ENCODE measurements at places on chromosomes 1 and 21. TPM values are rescaled to one million over a fixed set of nuclear protein-coding genes. Genes with fewer than 3 reads are reported as not detected.

GRCh38 chr1:43932786-43933385 lies 715 bp upstream of the ARTN start:
- DNase-seq = no peak

- DNase-seq = no peak
These were observed 108.8 kb downstream of the DISC1 start for GRCh38 chr1:231735411-231735810.

- DNase-seq = no peak
These were observed 100.9 kb upstream of the HMGB4 start for GRCh38 chr1:33762962-33763361.

GRCh38 chr1:227883073-227883520 lies 64.6 kb downstream of the WNT9A start:
- DNase-seq = no peak

BARHL2 gene
- not detected for total RNA-seq

KCNK2 gene
- total RNA-seq = 0.28 TPM

AADACL4 gene
- total RNA-seq = not detected
